ENCODE measurements at places on chromosomes 2 and 18.

DNA sequence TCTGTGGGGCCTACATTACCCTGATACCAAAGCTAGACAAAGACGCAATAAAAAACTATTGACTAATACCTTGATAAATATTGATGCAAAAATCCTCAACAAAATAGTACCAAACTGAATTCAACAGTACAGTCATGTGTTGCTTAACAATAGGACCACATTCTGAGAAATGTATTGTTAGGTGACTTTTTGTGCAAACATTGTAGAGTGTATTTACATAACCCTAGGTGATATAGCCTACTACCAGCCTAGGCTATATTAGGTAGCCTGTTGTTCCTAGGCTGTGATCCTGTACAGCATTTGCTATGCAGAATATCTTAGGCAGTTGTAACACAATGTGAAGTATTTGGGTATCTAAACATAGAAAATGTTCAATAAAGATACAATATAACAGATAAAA, 36.7 kb downstream of the CCDC138 start:
- no peak for DNase-seq

GRCh38 chr2:60306267-60306861, 247.1 kb downstream of the BCL11A start:
- DNase-seq: no peak

DNA sequence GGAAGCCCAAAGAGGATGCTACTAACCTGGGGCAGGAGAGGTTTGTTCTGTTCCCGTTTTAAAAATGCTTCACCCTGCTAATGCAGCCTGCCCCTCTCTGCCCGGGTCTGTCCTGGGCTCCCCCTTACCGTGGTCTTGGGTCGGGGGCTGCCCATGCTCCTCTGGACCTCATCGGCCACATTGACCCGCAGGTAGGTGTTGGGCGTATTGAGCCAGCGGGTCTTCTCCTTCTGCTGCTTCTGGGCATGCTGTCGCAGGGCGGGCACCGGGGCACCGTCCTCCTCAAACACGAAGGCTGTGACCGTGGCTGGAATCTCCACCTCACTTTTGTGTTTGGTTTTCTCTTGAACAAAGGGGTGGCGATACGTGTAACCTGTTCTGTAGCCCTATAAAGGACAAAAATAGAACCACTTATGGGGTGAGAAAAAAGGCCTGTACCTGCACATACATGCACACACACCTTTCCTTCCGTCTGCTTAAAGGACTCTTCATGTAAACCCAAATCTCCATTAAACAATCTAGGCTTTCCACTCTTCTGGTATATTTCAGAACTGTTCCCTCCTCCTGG, 89.3 kb downstream of the ADD2 start:
- DNase-seq: no peak

DNA sequence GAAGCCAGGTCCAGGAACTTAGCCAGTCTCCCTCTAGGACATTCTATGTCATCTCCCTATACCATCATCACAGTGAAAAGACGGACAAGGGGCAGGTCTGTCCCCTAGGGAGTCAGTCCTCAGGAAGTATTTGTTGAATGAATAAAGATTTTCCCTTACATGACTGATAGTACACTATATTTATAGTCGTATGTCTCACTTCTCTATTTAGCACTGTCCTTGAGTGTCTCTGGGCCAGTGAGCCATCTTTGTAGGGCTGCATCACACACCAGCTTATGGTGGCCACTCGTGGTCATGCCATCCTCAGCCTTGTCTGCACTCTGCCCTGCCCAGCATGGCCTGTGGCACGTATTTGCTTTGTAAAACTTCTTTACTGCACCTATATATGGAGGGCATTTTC, 25.8 kb downstream of the PTPN18 start:
- DNase-seq: no peak

- no peak for DNase-seq
Measured at GRCh38 chr2:173075056-173075780, 428 bp upstream of the MAP3K20 start.

DNA sequence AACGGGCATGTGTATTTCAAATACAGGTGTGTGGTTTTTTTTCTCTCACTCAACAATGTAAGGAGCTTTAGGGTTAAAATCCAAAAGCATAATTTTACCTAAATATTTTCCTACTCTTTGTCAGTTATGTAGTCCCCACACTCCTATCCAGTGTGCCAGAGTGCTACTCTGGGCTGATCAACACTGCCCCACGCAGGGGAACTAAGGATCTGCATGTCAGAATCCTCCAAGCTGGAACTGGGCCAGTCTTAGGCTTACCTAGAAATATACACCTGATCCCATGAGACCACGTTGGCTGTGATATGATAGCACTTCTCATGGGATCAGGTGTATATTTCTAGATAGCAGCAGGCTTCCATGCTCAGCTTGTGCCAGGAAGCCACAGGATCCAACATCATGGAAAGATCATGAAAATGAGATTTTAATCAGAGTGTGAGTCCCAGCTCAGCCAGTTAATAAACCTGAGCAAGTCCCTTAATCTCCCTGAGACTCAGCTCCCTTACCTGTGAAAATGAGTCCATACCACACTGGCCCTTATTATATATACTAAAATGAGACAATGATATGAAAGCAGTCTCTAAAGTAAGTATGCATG, 29.7 kb downstream of the CCDC141 start:
- peak; percentile 25 for DNase-seq

Measured in CD4-positive, alpha-beta T cell treated with Interleukin-4 for 1 hour (primary cell).